ENCODE measurements at places on chromosomes 1 and 21.

- no peak for DNase-seq
Observed at GRCh38 chr1:208151728-208152598, 92.2 kb downstream of the PLXNA2 start.

- no peak for DNase-seq
Observed at GRCh38 chr1:112878321-112878720, 77.7 kb downstream of the SLC16A1 start.

- DNase-seq, result no peak
Observed at GRCh38 chr21:43692949-43693348, 26.0 kb upstream of the PDXK start.

GRCh38 chr1:39098546-39099250 lies 72.5 kb downstream of the NDUFS5 start:
- DNase-seq, result peak; percentile 96

DNA sequence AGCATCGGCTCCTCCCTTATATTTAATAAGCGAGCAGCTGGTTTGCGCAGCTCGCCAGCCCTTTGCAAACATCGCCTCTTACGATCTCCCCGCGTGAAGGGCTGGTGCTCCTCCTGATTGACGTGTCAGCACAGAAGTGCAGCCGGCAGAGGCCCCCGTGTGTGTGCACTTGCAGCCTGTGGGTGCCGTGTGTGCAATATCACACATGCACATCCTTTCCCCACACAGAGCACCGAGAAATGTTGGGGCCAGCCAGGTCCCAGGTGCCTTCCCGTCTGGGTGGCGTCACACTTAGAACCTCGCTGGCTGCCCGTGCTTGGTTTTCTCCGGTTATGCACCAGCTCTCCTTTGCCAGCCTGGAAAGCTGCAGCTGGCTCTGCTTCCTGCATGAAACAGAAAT lies 126.6 kb upstream of the AJAP1 start:
- no peak for DNase-seq

DNA sequence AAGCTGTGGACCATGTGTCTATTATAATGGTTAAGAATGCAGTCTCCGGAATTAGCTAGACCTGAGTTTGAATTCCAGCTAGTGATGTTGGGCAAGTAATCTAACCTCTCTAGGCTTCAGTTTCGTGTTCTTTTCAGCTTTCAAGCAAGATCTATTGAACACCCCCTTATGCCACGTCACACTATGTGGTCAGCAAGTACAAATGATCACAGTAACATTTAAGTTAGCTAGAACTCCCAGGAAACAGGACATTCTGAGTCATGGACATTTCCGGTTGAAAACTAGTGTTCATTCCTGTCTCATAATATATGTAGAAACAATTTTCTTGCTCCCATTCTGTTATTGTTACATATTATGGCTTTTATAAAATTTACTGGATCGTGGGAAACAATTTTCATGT lies 34.0 kb upstream of the NHLH2 start:
- peak; percentile 36 for DNase-seq

DNA sequence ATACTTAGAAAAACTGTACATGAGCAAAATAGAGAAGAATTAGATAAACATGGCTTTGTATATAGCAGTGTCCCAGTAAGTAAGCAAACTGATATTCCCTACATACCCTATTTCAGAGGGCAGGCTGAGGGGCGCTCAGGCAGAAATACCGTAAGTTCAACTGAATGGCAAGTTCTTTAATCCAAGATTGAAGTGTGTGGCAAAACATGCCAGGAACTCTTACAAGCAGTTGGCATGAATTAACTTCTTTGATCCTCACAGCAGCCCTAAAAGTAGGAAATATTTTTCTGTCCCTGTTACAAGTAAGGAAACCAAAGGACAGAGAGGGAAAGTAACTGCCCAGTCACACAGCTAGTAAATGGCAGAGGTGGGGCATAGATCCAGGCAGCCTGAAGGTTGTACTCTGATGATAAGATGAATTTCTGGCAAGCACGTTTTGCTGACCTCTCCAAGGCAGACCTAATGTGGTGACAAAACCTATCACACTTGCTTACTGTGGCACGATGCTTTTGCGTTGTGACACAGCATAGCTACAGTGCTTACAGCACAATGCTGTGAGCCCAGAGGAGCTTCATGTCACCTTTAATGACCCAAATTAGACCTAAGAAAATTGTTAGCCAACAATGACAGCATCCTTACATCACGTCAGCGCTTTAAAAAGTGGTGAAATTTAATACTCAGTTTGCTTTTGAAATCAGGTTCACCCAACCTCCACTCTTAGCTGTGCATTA lies 35.0 kb upstream of the THEM4 start:
- DNase-seq, result no peak

DNA sequence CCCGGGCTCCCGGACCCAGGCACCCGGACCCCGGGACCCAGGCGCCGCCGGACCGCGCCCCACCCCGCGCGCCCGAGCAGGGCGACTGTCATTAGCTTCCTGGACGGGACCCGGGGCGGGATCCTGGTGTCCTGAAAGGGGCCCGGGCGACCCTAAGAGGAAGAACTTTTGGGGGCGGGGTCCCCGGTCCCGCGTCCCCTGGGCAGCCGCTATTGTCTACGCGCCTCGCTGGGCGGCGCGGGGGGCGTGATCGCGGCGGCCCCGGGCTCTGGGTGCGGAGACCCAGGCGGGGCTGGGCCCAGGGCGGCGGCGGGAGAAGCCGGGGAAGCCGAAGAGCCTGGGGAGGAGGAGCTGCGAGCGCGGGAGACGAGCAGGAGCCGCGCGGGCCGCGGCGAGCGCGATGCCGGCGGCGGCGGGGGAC lies 465 bp downstream of the HUNK start:
- DNase-seq, result peak; percentile 71

DNA sequence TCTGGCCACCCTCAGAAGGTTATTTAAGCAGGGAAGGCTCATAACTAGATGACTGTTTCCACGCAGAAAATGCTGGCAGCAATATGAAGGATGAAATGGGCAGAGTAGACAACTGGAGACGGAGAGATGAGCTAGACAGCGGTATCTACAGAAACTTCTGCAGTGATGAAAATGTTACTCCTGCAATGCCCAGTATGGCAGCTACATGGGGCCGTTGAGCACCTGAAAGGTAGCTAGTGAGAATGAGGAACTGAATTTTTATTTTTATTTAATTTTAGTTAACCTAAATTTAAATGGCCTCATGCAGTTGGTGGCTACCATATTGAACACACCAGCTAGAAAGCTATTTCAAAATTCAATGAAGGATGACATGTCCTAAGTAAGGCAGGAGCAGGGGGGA lies 27.3 kb downstream of the SIPA1L2 start:
- no peak for DNase-seq

DNA sequence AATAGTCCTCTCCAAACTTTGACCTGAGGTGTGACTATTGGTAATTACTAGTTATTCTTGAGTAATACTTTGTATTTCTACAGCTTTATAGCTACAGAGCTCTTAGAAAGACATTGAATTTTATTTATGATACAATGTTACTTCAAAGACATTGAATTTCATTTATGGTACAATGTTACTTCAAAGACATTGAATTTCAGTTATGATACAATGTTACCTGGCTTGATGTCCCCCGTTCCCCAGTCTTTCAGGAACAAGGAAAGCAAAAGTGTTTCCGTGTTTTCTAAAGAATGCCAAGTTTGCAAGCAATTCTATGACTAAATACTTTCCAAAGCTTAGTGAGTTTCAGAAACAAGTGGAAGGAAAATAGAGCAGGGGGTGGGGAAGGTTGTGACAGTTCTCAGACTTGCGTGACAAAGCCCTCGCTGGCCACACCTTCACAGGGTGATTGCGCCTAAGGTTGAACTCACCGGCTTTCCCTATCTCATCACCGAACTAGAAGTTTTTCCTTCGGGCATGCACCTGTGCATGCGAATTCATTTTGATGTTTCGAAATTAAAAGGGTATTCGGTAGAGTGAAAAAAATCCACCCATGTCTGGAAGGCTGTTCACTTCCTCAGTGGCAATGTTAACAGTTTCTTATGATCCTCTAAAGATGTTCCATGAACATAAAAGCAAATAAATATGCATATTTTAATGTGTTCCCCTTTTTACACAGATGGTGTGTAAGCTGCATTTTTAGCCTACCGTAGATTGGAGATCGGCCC lies 909 bp upstream of the PAXBP1 start:
- DNase-seq, result peak; percentile 31

DNA sequence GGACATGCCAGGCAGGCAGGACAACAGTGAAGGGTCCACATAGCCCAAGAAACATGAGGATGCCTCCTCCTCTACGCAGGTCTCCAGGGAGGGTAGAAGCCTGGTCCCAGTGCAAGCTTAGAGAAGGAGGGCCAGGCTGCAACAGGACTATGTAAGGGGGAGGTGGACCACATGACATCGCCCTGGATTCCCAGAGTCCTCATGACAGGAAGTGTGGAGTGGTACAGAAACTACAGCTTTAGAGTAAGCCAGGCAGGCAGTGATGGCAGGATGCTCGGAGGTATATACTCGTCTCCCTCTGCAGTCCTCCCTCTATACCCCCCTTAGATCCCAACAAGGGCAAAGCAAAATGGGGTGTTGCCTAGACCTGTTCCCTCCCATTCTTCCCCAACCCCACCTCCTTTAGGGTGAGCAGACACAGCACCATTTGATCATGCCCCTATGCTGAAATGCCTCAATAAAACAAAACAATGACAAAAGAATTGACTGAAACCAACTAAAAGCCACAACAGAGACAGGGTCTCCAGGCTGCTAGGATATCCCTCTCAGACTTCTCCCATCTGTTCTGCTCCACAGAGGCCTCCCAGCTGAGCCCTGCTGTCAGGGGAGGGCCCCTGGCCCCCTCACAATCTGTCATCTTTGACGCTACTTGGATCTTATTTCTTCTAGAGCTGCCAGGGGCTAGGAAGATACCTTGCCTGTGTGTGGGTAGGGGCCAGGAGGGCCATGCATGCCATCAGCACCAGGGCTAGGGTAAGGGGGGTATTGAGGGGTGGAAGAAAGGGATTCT lies 13.1 kb downstream of the FAM78B start:
- no peak for DNase-seq

DNA sequence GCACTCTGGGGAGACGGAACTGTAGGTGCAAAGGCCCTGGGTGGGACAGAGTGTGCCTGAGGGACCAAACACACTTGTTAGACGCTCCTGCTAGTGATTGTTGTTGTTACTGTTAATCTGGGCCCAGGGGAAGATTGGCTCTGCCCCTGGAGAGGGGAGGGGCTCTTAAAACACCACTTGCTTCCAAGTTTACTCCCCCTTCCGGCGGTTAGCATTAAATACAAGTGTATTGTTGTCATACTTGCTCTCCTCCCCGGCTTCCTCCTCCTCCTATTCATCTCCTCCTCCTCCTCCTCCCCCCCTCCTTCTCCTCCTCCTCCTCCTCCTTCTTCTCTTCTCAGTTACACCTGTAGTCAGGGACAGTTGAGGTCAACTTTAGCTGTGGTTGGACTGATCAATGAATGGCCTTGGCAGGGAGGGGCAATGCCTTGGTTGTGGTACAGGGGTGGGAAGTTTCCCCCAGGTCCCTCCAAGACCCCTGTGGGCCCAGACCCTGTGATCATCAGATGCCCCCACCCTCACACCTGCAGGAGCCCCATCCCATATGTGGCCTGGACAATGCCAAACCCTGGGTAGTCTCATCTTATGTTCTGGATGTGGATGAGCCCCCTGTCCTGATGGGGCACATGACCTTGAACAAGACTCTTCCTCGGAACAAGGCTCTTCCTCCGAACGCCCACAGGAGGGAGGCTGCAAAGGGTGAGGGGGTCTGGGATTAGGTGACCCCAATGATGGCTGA lies 217.3 kb downstream of the PTPRU start:
- peak; percentile 75 for DNase-seq

- no peak for DNase-seq
Observed at GRCh38 chr1:96587222-96587621, 134.4 kb upstream of the PTBP2 start.

DNA sequence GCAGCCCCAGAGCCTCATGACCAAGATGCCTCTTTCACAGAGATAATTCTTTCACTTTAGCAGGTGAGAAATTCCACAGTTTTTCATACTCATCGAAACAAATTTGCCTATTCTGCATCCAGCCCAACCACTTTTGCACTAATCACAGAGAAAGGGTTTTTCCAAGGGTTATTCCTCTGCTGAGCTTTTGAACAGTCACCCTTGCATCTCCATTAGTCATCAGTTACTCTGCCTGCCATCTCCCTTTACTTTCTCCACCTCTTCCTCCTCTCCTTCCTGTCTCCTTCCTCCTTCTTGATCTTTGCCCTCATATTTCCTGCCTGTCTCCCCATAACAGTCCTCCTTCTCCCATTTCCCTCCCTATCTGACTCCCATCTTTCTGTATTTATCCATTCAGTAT lies 43.9 kb downstream of the FH start:
- no peak for DNase-seq

- no peak for DNase-seq
Observed at GRCh38 chr21:44751186-44751798, 39.9 kb upstream of the TSPEAR start.

DNA sequence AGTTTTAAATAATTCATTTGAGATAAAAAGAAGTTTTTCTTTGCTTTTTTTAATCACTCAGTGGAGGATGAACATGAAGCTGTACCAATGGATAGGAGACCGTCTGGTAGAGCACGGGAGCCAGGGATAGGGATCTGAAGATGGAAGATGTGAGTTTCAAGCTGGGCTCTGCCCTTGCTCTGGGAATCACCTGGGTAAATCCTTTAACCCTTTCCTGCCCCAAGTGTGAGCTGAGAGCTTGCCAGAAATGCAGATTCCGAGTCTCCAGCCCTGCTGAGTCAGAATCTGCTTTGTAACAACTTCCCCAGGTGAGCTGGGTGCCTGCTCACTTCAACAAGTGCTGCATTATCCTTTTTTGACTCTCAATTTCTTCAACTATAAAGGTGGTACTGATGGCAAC lies 44.1 kb downstream of the ERG start:
- no peak for DNase-seq
